Chondrocyte (in vitro differentiated cells): ENCODE measurements at places on chromosomes 5 and 9. TPM values are rescaled to one million over a fixed set of nuclear protein-coding genes. Genes with fewer than 3 reads are reported as not detected.
A peak's percentile ranks its signal among the peaks of the same experiment; 100 is the strongest.

Gene RNF44
- 21.9 to 24.7 TPM (median 24.3 TPM) in 3 replicates for total RNA-seq

Gene RNF183
- not detected in 3 replicates for total RNA-seq

Gene TYRP1
- 0.10 to 0.28 TPM in 2 of 3 replicates, not detected in the other for total RNA-seq

DNA sequence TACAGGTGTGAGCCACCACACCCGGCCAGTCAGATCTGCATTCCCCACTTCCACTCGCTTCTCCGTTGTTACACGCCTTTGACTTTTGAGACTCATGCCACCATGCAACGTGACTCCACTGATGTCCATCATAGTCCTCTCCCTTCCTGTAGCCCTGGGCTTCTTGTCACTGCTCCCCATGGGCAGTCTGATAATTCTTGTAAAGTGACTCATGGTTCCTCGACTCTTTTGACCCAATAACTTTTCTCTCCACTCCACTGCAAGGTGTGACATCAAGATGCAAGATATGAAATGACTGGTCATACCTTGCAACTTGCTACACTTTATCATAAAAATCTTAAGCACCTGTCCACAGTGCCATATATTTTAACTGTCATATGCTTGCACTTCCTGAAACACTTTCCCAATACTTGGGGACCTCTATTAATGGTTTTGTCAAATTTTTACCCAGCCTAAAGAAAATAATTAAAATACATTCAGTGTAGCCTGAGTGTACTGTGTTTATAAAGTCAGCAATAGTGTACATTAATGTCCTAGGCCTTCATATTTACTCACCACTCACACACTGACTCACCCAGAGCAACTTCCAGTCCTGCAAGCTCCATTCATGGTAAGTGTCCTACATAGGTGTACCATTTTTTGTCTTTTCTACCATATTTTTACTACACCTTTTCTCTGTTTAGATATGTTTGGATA, 18.6 kb upstream of the ANKRD18A start:
- H3K4me3 ChIP-seq, result no peak overlapping the region
- peaks cover 9% of the 10 kb centered on the region for H3K27me3 ChIP-seq
- no peaks in the 10 kb centered on the region for H3K36me3 ChIP-seq
- DNase-seq, result no peak
- no peak overlapping the region for H3K27ac ChIP-seq
- peaks cover 5% of the 10 kb centered on the region for H3K4me1 ChIP-seq

GRCh38 chr5:8906303-8906967, 639.4 kb downstream of the SEMA5A start:
- H3K4me3 ChIP-seq, result no peak overlapping the region
- no peak for DNase-seq
- H3K4me1 ChIP-seq, result peaks cover 34% of the 10 kb centered on the region
- peak overlapping the region; percentile 50 for H3K27ac ChIP-seq
- no peaks in the 10 kb centered on the region for H3K27me3 ChIP-seq
- no peaks in the 10 kb centered on the region for H3K36me3 ChIP-seq
